Muscle of leg (tissue), 16 donors: ENCODE measurements at places on chromosomes 13 and 19. TPM values are rescaled to one million over a fixed set of nuclear protein-coding genes. Genes with fewer than 3 reads are reported as not detected.

ODAD3 gene
- total RNA-seq: 0.22 TPM

- no peaks in the 10 kb centered on the region for H3K27me3 ChIP-seq
- DNase-seq: no peak
- no peaks in the 10 kb centered on the region for H3K36me3 ChIP-seq
- no peak overlapping the region for H3K27ac ChIP-seq
Measured at GRCh38 chr19:10201176-10201575, 6.4 kb upstream of the DNMT1 start.

GRCh38 chr19:37966211-37966661 is 59.2 kb downstream of the SIPA1L3 start:
- H3K4me3 ChIP-seq: no peak overlapping the region
- H3K36me3 ChIP-seq: no peaks in the 10 kb centered on the region
- no peak for DNase-seq

NKPD1 gene
- total RNA-seq: 0.13 TPM

DNA sequence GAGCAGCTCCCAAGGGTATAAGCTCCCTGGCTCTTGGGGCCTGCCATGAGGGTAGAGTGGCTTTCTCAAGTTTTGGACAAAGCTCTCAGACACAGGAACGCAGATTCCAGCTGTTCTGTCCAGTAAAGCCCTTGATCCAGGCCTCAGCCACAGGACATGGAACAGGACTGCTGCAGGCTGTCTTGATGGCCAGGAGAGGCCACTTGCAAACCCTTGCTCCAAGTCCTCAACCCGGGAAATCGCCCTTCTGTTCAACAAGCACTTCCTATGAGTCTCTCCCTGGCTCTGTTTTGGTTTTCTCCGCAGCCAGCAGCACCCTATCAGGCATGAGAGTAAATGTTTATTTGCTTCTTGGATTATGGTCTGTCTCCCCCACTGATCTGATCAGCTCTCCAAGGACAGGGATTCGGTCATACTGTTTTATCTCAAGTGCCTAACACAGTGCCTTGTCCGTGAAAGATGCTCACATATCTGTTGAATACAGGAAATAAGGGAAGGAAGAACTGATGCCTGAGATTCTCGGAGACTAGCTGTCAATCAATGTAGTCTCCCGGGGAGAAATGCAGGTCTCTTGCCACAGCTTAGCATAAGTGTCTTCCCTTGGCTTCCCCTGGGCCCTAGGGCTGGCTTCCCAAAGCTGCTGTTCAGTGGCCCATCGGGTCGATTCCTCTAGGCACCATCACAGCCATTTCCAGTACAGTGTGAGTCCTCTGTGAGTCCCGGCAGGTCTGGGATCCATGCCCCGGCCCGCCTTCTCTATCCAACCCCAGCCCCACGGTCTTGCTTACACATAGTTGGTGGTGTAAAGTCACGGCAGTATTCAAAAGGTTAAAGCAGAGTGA is 90.8 kb downstream of the TSHZ3 start:
- H3K27ac ChIP-seq: peak overlapping the region; percentile 80
- peaks cover 84% of the 10 kb centered on the region for H3K4me1 ChIP-seq
- no peak overlapping the region for H3K4me3 ChIP-seq
- peaks cover 2% of the 10 kb centered on the region for H3K27me3 ChIP-seq
- H3K36me3 ChIP-seq: no peaks in the 10 kb centered on the region

SH2D3A gene
- total RNA-seq: 0.13 TPM

- no peaks in the 10 kb centered on the region for H3K27me3 ChIP-seq
- no peaks in the 10 kb centered on the region for H3K36me3 ChIP-seq
- DNase-seq: peak; percentile 6
- no peaks in the 10 kb centered on the region for H3K4me1 ChIP-seq
Measured at GRCh38 chr13:73440296-73440895, 381.6 kb downstream of the KLF5 start.

DNA sequence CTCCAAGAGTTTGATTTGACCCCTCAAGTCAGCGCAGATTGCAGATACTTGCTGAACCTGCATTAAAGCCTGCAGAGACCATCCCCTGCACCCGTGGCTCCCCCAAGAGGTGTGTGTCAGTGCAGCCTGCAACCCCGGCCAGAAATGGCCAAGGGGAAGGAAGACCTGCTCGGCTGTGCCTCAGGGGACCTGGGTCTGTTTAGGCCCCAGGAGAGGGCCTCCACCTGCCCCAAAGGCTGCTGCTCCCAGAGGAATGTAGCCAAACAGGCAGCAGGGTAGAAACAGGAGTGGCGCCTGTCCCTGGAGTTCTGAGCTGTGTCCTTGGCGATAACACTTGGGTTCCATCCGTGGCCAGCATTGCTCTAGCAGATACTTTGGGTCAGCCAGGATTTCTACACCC is 8.0 kb downstream of the POP4 start:
- H3K4me3 ChIP-seq: no peak overlapping the region
- H3K27ac ChIP-seq: no peak overlapping the region

- peaks cover 71% of the 10 kb centered on the region for H3K36me3 ChIP-seq
- H3K4me1 ChIP-seq: peaks cover 26% of the 10 kb centered on the region
- peaks cover 16% of the 10 kb centered on the region for H3K27me3 ChIP-seq
- no peak overlapping the region for H3K4me3 ChIP-seq
- no peak for DNase-seq
- no peak overlapping the region for H3K27ac ChIP-seq
Measured at GRCh38 chr19:49343123-49343522, 7.9 kb downstream of the CD37 start.

- H3K27me3 ChIP-seq: no peaks in the 10 kb centered on the region
- H3K27ac ChIP-seq: no peak overlapping the region
- no peak for DNase-seq
- H3K36me3 ChIP-seq: no peaks in the 10 kb centered on the region
Measured at GRCh38 chr13:55230570-55230908, 1910.2 kb upstream of the PRR20A start.

DNA sequence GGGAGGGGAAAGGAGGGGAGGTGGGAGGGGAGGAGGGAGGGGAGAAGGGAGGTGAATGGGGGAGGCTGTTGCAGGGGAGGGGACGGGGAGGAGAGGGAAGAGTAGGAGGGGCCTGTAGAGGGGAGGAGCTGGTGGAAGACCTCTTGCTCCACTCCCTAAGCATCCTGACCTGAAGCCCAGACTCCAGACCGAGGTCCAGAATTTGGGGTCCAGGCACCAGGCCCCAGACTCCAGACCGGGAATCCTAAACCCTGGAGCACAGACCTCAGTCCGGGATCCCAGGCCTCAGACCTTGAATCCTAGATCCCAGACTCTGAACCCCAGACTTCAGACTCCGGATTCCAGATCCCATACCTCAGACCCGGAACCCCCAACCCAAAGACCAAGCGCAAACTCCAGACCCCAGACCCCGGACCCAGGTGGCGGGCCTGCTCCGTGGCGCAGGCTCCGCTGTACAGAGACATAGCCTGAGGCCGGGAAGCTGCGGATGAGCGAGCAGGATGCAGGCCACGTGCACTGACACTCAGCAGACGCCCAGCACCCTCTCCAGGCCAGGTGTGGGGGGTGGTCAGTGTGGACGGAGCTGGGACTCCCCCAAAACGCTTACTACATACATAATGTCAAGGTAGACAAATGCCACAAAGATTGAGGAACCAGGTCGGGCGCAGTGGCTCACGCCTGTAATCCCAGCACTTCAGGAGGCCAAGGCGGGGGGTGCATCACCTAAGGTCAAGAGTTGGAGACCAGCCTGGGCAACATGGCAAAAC is 710 bp upstream of the BTBD2 start:
- H3K36me3 ChIP-seq: peaks cover 9% of the 10 kb centered on the region
- DNase-seq: peak; percentile 91
- no peaks in the 10 kb centered on the region for H3K27me3 ChIP-seq
- peaks cover 22% of the 10 kb centered on the region for H3K4me1 ChIP-seq
- peak overlapping the region; percentile 26 for H3K4me3 ChIP-seq

GRCh38 chr19:2461751-2462634 is 5.2 kb upstream of the LMNB2 start:
- no peaks in the 10 kb centered on the region for H3K27me3 ChIP-seq
- H3K36me3 ChIP-seq: no peaks in the 10 kb centered on the region
- peaks cover 23% of the 10 kb centered on the region for H3K4me1 ChIP-seq

DNA sequence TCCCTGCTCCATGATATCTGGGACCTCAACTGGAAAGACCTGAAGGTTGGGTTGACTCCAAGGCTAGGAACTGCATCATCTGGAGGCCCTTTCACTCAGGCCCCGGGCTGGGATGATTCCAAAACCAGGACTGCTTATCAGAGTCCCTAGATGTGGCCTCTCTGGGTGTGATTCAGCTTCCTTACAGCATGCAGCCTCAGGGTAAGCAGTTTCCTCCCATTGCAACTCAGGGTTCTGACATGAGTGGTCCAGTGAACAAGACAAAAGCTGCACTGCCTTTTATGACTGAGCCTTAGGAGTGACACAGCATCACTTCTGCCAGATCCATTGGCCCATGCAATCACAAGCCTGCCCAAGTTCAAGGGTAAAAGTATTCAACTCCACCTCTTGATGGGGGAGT is 502.8 kb downstream of the COG6 start:
- H3K27me3 ChIP-seq: no peaks in the 10 kb centered on the region
- DNase-seq: no peak
- H3K36me3 ChIP-seq: no peaks in the 10 kb centered on the region
- H3K4me1 ChIP-seq: peaks cover 19% of the 10 kb centered on the region
- H3K4me3 ChIP-seq: no peak overlapping the region

DNA sequence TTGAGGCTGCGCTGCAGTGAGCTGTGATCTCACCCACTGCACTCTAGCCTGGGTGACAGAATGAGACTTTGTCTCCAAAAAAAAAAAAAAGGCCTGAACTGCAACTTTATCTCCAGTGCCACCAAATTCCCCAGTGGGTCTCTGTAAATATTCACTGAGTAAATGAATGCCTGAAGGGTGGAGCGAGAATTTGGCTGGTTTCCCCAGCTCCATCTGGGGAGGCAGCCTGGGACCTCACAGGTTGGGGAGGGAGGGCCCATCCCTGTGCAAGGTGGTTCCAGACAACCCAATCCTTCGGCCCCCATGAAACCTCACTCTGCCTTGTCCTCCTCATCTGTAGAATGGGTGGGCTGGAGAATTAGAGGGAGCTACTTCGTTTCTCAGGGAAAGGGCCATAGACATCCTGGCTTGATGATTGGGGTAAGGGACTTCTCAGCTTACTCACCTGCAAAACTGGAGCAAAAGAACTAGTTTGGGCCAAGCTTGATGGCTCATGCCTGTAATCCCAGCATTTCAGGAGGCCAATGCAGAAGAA is 4.2 kb upstream of the PKN1 start:
- DNase-seq: no peak
- no peak overlapping the region for H3K4me3 ChIP-seq
- peaks cover 8% of the 10 kb centered on the region for H3K4me1 ChIP-seq
- H3K27me3 ChIP-seq: peaks cover 11% of the 10 kb centered on the region
- no peaks in the 10 kb centered on the region for H3K36me3 ChIP-seq

SLC25A41 gene
- 0.22 TPM for total RNA-seq

ZNF285 gene
- total RNA-seq: 7.2 TPM

DNA sequence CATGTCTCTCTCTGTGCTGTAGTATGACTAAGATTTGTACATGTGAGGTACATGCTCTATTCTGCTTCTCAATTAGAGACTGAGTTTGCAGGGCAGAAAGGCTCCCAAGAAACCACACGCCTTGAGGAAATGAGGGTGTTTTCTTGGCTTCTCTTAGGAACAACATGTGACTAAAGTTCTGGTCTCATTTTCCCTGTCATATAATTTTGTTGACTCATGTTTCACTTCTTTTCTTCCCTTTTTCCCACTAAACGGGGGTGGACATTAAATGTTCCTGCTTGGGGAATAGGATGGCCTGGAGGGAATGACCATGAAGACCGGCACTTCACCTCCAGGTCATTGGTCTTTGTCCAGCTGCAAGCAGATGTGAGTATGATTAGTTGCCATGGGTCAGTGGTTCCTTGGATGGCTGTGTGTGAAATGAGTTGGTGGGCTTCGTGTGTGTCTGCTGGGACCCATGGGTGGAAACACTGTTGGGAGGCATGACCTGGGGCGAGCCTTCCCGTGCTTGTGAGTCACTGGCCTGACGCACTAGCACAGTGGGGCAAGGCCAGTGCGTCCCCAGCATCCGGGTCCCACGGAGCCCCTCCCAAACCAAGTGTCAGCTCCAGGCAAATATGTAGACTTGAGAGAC is 56.6 kb downstream of the COL4A1 start:
- H3K27ac ChIP-seq: peak overlapping the region; percentile 76
- peaks cover 9% of the 10 kb centered on the region for H3K36me3 ChIP-seq
- DNase-seq: peak; percentile 87
- H3K27me3 ChIP-seq: no peaks in the 10 kb centered on the region

LHB gene
- not detected for total RNA-seq

HSD17B14 gene
- 2.7 TPM for total RNA-seq

POLR1G gene
- 7.7 TPM for total RNA-seq

DNA sequence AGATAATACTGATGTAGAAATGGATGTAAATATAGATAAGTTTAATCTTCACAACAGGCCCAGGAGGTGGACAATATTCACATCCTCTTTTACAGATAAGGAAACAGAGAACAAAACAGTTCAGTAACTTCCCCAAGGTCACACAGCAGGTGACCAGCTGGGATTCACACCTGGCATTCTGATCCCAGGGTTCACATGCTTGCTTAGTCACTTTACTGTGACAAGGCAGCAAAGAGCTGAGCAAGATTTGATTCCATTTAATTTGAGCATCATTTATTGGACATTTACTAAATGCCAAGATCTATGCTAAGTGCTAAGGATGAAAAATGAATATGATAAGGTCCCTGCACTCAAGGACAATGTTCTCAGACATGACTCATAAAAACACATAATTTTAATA is 94.1 kb upstream of the STARD13 start:
- DNase-seq: no peak
- no peaks in the 10 kb centered on the region for H3K4me1 ChIP-seq
- no peak overlapping the region for H3K27ac ChIP-seq
- H3K4me3 ChIP-seq: no peak overlapping the region
- H3K36me3 ChIP-seq: no peaks in the 10 kb centered on the region

TEAD2 gene
- 43.0 TPM for total RNA-seq

GRCh38 chr19:43707158-43707712 is 8.6 kb upstream of the IRGC start:
- no peak for DNase-seq
- H3K27me3 ChIP-seq: no peaks in the 10 kb centered on the region
- no peak overlapping the region for H3K27ac ChIP-seq
- H3K4me3 ChIP-seq: no peak overlapping the region

GRCh38 chr13:34862311-34862710 is 79.8 kb upstream of the NBEA start:
- H3K27ac ChIP-seq: no peak overlapping the region
- H3K4me1 ChIP-seq: no peaks in the 10 kb centered on the region
- no peaks in the 10 kb centered on the region for H3K36me3 ChIP-seq
- no peak for DNase-seq

- no peak overlapping the region for H3K27ac ChIP-seq
- H3K4me1 ChIP-seq: no peaks in the 10 kb centered on the region
- DNase-seq: no peak
- peaks cover 68% of the 10 kb centered on the region for H3K36me3 ChIP-seq
Measured at GRCh38 chr13:110664041-110664440, 41.9 kb downstream of the CARS2 start.

- no peak overlapping the region for H3K27ac ChIP-seq
- no peak overlapping the region for H3K4me3 ChIP-seq
- H3K27me3 ChIP-seq: peaks cover 23% of the 10 kb centered on the region
- peaks cover 11% of the 10 kb centered on the region for H3K4me1 ChIP-seq
Measured at GRCh38 chr19:43673637-43674036, 3.7 kb upstream of the PLAUR start.

DNA sequence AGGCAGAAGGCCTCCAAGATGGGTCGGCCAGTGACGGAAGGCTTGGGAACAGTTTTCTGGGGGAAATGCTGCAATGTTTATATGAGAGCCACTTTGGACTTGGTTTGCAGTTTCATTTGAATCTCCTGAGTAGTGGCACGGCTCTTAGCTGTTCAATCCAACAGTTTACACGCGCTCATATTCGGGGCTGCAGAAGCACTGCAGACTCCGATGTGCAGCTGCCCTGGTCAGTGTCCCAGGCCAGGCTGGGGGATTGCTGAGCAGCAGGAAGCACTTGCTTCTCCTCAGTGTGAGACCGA is 31.7 kb downstream of the CEBPG start:
- H3K36me3 ChIP-seq: no peaks in the 10 kb centered on the region
- H3K27me3 ChIP-seq: no peaks in the 10 kb centered on the region
- no peak overlapping the region for H3K4me3 ChIP-seq
- peak overlapping the region; percentile 67 for H3K27ac ChIP-seq
